ENCODE measurements at places on chromosomes 11 and 22.

GRCh38 chr22:42642806-42643633 is 2.6 kb upstream of the ATP5MGL start:
- DNase-seq = no peak

DNA sequence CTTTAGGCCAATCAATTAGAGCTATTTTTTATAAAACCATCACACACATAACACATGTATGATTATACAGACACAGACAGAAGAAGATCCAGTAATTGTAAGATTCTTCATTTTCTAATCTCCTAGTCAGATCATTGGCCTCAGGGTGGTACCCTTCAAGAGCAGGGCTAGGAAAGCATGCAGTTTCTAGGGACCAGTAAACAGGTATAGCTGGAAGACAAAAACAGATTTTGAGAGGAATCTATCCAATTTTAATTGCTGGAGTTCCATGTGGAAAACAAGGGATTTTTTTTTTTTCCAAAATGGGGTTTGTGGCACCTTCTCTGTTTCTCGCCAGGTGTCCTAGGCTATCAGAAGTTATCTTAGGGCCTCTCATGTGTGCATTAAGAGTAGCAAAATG is 29.6 kb downstream of the METTL15 start:
- DNase-seq = no peak

- DNase-seq = no peak
These were observed 405.9 kb downstream of the NXPE2 start for GRCh38 chr11:115084231-115084630.

DNA sequence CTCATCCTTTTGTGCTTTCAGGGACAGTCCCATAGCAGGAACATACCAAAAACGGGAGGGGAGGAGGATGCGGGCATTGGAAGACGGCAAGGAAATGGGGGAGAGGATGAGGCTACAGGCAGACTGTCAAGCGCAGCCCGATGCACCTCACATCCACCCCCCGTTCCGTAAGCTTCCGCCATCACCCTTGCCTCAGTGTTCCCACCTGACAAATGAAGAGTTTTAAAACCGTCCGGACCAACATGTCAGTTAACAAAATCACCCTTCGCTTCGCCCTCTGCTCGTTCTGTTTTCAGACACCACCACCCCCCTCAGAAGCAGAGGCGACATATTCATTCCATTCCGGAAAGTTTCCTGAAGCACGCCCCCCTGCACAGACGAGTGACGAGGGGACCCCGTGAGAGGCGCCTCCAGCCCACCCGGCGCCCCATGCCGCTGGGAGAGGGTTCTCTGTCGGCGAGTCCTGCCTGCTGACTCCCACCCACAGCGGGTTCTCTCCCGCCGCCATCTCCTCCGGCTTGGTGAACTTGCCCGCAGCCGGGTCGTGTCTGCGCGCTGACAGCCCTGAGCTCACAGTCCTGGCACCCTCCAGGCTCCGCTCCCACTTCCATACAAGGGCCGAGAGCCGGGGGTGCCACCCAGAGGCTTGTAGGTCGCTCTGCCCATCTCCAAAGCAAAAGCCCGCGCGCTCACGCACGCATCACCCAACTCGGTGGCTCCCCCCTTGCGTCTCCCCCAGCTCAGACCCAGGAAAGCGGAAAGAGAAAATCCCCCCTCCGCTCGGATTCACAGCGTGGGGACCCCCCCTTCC is 1.5 kb downstream of the IGSF9B start:
- DNase-seq = peak; percentile 72

DNA sequence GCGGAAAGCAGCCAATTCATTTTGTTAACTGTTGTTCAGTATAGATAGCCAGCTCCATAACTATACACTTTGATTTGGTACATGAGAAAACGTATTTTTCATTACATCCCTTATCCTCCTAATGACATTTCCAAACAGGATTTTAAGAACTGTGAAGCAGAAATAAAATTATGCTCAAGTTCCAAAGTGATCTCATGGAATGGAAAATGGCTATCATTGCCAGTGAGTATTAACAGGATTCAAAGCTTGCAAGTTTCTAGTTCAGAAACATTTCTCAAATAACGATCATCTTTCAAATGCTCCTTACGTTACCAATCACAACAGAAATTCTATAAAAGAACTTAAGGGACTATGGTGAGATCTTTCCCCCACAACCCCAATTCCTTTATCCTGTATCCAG is 53.7 kb downstream of the CADM1 start:
- no peak for DNase-seq

GRCh38 chr11:112410325-112410724 is 149.7 kb upstream of the PLET1 start:
- no peak for DNase-seq

DNA sequence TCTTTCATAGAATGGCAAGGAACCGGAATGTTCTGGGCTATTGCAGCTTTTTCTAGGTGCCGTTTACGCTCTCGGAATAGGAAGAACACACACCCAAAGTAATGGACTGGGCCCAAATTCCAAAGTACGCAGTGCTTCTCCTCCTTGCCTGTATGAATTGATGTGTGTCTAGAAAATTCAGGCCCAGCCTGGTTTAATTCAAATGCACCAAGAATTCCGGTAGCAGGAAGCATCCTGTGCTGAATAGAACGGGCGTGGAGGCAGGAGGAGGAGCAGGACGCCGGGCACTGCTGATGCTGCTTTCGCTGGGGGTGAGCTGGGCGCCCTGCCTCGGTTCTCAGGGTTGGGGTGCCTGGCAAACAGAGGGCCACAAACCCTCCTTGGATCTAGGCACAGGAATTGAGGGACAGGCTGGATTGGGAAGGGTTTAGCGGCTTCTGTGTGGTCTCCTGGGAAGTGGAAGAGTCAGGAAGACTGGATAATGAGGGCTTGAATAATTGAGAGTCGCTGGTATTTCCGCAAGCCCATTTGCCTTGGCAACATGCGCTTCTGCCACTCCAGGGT is 2.0 kb downstream of the PARVB start:
- DNase-seq = no peak

DNA sequence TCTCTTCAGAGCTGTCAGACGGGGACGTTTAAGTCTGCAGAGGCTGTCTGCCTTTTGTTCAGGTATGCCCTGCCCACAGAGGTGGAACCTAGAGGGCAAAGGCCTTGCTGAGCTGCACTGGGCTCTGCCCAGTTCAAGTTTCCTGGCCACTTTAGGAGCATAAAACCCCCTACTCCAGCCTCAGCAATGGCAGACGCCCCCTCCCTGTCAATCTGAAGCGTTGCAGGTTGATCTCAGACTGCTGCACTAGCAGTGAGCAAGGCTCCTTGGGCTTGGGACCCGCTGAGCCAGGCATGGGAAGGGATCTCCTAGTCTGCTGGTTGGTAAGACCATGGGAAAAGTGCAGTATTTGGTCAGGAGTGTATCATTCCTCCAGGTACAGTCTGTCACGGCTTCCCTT is 66.6 kb upstream of the TP53I11 start:
- DNase-seq = no peak

- no peak for DNase-seq
These were observed at the start of gene NCF4 for GRCh38 chr22:36860821-36861659. NCF4 (plus strand) TSS chr22:36861006; CDS start chr22:36861172, 166 bp downstream.

DNA sequence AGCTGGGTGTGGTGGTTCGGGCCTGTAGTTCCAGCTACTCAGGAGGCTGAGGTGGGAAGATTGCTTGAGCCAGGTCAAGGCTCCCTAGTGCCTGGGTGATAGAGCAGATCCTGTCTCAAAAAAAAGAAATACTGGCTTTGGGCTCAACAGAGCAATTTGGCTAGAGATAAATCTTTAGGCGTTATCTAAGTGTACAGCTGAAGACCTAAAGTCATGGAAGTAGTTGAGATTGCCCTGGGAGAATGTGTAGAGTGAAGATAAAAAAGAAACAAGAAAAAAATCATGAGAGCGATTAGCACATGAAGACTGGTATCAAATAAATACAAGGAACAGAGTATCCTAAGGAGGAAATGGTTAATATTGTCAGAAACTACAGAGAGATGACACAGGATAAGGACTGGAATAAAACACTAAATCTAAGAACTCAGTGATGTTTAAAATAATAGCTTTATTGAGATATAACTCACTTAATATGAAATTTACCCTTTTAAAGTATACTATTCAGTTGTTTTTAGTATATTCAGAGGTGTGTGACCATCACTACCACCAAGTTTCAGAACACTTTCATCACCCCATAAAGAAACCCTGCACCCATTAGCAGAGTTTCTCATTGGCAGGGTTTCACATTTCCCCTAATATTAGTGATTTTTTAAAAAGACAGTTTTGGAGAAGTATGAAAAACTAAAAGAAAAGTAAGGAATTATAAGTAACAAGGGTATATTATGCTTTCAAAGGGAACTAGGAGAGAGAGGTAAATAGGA is 20.7 kb downstream of the PIK3C2A start:
- no peak for DNase-seq

- DNase-seq = no peak
These were observed 91.6 kb downstream of the FAT3 start for GRCh38 chr11:92316106-92316809.

- no peak for DNase-seq
These were observed 23.3 kb downstream of the RFPL3 start for GRCh38 chr22:32380991-32381390.

GRCh38 chr11:67633758-67634365 is 4.1 kb upstream of the NUDT8 start:
- DNase-seq = no peak

DNA sequence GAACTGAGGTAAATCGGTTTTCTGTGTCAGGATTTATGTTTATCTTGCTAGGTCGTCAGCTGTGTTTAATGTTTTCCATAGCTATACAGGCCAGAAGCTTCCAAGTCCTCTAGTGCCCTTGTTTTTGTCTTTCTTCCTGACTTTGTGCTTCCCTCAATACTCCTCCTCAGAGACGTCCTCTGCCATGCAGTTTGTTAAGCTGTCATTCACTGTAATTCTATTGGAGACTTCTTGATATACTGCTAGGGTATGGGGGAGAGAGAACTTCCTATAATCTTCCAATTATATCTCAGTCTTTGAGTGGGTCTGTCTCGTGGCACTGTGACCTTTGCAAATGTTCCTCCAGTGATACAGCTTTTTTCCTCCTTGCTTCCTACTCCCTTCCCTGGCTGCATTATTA is 327.3 kb upstream of the ANO5 start:
- DNase-seq = no peak

DNA sequence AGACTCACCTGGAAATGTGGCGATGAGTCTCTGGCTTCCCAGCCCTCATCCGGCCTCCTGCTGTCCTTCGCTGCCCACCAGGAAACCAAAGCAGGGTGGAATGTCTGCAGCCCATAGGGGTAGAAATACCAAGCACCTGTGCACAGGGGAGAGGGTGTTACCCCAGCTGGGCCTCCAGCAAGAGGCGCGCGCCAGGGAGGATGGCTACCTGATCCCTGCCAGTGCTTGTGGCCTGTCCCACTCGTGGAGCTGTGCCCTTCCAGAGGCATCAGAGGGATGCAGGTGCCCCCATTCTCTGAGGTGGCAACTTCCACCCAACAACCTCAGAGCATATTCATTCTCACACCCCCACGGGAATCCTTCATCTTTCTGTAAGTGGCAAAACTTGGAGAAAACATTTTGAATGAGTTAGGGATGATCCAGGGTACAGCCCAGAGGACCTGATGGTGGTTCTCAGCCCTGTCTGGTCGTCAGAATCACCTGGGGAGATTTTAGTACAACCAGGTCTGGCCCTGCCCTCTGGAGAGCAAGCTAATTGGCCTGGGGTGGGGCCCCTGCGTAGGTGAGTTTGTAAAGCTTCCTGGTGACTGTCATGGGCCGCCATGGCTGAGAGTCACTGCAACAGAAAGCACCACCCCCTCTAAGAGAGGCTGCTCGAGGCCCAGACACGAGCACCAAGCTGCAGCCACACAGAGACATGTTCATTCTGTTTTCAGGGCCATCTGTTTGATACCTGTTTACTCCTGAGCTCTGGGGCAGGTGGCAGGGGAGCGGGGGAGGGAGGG is 9.9 kb downstream of the SUN2 start:
- no peak for DNase-seq

DNA sequence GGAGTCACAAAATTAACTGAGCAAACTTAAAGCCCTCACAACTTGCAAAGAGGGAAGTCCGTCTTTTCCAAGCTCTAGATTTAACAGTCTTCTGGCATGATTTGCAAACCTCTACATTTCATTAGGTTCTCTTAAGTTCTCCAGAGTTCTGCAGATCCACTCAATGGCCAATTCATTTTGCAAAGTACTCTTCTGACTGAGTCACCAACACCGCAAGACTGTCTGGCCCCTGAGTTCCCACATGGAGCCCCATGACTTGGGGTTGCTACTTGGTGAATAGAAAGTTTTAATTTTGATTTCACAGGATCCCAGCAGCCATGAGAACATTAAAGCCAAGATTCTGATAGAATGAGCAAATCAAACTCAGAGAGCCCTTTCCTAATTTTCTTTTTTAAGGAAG is 134.5 kb downstream of the PLEKHA7 start:
- no peak for DNase-seq

- no peak for DNase-seq
These were observed 559 bp downstream of the MRTFA start for GRCh38 chr22:40635940-40636379.

- no peak for DNase-seq
These were observed 252.6 kb downstream of the BRD1 start for GRCh38 chr22:49574881-49575702.

- DNase-seq = no peak
These were observed 1047.7 kb downstream of the BRD1 start for GRCh38 chr22:48779661-48780596.

- DNase-seq = no peak
These were observed 145.6 kb downstream of the FEZ1 start for GRCh38 chr11:125350206-125351032.

- DNase-seq = no peak
These were observed 552.4 kb upstream of the ANO5 start for GRCh38 chr11:21640491-21640890.

- DNase-seq = no peak
These were observed 16.9 kb upstream of the SPTY2D1 start for GRCh38 chr11:18650859-18651557.

GRCh38 chr11:119616586-119617339 is 112.2 kb downstream of the NECTIN1 start:
- DNase-seq = no peak

DNA sequence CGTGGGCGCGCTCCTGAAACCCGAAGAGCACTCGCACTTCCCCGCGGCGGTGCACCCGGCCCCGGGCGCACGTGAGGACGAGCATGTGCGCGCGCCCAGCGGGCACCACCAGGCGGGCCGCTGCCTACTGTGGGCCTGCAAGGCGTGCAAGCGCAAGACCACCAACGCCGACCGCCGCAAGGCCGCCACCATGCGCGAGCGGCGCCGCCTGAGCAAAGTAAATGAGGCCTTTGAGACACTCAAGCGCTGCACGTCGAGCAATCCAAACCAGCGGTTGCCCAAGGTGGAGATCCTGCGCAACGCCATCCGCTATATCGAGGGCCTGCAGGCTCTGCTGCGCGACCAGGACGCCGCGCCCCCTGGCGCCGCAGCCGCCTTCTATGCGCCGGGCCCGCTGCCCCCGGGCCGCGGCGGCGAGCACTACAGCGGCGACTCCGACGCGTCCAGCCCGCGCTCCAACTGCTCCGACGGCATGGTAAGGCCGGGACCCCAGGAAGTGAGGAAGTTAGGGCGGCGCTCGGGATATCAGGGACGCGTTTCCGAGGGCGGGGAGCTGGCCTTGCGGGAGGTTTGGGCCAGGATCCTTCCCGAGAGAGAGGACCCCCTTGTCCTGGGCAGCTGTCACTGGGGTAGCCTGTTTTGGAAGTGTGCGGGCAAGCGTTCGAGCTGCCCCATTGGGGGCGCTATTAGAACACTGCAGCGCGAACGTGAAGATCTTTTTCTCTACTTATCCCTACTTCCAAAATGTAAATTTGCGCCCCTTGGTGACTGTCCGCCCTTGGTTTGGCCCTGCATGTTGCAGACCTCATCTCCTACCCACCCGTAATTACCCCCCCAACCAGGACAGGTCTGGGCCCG is 796 bp downstream of the MYOD1 start:
- peak; percentile 16 for DNase-seq

All from NCI-H1092 treated with DMSO at 0.1 percent for 48 hours (cell line).